ENCODE measurements at places on chromosomes 5 and 9.

- DNase-seq = no peak
Observed at GRCh38 chr5:41772785-41773442, 97.3 kb downstream of the OXCT1 start.

- DNase-seq = no peak
Observed at GRCh38 chr9:109846776-109847175, 66.8 kb downstream of the PALM2AKAP2 start.

DNA sequence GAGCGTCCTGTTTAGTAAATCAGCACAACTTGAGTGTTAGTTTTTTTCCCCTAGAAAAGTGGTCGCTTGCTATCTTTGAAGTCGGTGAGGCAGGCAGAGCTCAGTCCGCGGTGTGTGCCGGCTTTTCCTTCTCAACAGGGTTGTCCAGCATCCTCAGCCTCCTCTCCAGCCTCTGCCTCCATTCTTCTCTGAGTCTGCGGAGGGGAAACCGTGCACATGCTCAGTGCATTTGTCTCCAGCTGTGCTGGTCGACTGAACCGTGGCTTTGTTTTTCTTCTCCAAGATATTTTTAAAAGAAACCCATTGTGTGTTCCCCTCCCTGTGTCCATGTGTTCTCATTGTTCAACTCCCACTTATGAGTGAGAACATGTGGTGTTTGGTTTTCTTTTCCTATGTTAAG, 25.3 kb downstream of the FAM240B start:
- DNase-seq = no peak

GRCh38 chr5:1429496-1429895, 15.7 kb downstream of the SLC6A3 start:
- no peak for DNase-seq

DNA sequence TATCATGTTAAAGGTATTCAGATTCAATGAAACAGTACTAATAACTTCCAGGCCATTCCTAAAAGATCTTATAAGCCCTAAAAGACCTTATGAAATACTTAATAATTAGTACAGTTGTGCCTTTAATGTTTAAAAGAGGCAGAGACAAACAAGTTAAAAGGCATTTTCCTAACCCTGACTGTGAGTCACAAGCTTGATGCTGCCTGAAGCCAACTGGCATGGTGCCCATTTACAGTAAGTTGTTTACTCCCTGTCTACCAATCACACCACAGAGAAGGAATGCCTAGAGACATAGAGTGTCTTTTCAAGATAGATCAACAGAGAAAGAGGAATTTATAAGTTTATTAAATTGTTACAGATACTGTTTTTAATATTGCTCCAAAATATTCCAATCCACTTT, 47.8 kb downstream of the NR3C1 start:
- DNase-seq = peak; percentile 43

GRCh38 chr5:82109013-82109412, 137.2 kb downstream of the ATG10 start:
- no peak for DNase-seq

GRCh38 chr5:56647099-56647850, 168.1 kb upstream of the MAP3K1 start:
- DNase-seq = no peak

DNA sequence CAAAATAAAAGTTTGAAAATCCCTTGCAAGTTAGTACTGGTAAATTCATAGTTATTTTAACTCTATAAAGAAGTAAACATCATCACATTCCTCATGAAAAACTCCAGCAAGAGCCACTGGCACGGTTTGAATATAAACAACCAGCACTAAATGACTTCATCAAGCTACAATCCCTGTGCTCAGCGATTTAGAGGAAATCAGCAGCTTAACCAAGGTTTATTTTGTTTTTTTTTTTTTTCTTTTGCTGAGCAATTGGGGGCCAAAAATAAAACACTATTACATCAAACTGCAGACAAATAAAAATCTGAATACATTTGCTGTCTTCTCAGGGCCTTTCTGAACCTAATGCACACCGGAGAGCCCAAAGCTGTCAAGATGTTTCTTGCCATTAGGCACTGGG, 106.2 kb upstream of the SLC24A2 start:
- DNase-seq = no peak

DNA sequence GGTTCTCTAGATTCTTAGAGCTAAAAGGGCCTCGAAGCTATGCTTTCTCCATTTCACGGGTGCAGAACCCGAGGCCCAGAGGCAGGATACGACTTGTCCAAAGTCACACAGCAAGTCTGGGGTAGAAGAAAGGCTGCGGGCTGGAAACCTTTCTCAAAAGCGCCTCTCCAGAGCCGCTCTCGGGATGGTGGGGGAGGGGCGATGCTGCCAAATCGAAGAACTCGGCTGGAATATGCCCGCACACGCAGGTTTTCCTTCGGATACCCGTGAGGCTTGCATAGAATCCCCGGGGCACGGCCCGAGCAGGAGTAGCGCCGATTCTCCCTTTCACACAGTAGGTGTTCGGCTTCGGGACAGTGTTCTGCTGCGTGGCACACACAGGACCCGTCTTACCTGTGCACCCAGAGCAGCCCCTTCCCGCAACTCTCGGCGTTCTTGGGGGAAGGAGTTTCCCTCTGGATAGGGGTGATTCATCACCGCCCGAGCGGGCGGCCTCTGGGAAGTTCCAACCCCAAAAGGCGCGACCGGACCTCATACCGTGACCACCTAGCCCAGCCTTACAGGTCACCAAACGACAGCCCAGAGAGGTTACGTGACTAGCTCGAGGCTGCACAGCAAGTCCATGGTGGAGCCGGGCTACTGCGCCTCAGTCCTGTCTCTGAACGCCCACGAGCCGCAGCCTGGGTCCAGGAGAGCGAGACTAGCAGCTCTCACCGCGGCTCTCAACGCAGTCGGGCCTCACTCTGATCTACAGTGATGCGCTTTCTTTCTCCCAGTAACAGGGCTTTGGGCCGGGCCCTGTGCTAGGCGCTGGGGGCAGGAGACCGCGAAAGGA, 4.1 kb downstream of the PAX5 start:
- DNase-seq = no peak

DNA sequence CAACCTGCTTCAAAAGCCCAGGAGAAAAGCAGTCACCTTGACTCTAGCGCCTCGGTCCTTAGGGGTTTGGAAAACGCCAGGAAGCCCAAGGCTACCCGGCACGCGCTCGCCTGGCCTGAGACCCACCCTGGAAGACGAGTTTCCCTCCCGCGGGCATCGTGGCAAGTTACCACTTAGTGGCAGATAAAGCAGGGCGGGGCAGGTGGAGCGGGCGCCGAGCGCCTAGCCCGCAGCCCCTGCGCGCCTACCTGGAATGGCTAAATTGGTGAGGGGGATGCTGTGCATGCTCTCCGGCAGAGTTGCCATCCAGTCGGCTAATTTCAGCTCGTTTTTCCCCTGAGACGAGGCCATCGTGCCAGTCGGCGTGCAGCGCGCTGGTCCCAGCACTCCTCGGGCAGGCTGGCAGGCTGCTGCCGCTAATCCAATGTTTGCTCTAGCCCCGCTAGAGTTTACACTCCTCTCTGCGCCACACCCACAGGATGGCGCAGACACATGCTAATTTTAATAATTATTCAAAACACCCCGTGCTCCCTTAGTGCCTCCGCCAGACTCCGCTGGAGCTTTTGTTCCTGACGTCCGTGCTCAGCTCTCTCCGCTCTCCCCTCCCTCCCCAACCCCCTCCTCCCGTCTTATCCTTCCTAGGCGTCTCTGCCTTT, at the start of gene PLCXD3:
PLCXD3 (minus strand) TSS at position 426 of the 656 bp plus-strand sequence; CDS start at position 351, 75 bp downstream.
- DNase-seq = peak; percentile 1

GRCh38 chr5:173625673-173626504, 9.4 kb upstream of the BOD1 start:
- no peak for DNase-seq

DNA sequence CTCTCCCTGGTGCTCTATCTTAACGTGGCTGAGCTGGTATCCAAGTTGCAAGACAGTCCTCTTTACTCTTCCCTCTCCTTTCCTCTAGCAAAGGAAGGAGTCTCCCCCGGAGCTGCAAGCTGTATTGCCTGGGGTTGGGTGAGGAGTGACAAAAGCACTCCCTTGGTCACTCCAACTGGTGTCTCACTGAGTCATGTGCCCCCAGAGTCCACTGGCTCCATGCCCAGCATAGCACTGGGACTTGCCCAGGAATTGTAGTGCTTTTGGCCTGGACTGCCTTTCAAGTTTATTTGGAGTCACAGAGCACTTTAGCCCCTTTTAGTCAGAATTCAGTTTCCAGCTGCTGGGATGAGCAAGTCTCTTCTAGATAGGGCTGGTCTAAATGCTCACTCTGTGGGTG, 82.6 kb upstream of the FST start:
- no peak for DNase-seq

DNA sequence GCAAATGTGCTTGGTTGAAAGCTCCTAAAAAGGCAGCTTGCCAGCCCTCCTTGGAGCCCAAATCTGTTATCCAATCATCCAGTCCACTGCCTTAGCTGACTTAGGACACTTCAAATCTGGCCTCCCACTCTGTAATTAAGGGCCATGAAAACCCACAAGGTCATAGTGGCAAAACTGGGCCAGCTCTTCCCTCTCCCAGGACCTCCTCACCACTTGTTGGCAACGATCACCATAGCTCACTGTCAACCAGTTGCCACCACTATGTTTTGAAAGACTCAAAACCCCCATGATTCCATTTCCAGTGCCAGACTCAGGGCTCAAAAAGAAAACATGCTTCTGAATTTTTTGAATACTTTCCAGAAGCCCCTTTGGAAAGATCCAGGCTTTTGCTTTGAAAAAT, 107.5 kb downstream of the NREP start:
- DNase-seq = no peak

- DNase-seq = peak; percentile 77
Observed at GRCh38 chr9:133509179-133510083, 15.3 kb downstream of the MYMK start.

- DNase-seq = no peak
Observed at GRCh38 chr5:131242728-131243255, 21.1 kb upstream of the CDC42SE2 start.

DNA sequence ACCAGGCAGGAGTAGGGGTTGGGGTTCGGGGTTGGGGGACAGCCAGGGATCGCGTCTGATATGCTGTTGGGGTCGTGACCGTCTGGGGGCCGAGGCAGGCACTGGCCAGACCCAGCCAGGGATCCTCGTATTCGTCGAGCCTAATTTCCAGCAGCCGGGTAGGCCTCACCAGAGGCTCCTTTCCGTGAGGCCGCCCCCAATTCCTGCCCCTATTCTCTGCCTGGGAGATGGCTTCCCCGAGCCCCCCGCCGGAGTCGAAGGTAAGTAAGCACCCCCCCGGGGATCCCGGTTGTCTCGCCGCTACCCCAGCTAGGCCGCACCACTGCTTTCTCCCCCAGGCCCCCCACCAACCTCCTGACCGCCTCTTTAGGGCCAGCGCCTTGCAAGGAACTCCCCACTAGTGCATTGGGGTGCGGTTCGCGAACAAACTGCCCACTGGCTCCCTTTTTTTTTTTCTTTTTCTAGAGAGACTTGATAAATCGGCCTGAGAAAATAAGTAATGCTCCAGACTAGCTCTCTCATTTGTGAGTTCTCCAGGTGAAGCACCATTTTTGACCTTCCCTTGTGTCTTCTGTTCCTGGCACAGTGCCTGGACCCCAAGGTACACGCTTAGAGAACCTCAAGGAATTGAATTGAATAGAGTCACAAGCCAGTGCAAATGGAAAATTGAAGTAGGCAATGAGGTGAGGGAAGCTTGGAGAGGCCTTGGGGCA, 435 bp downstream of the ZNF189 start:
- peak; percentile 16 for DNase-seq

- no peak for DNase-seq
Observed at GRCh38 chr5:151183456-151184245, 26.1 kb upstream of the ANXA6 start.

GRCh38 chr5:147920420-147921030, 14.2 kb upstream of the C5orf46 start:
- no peak for DNase-seq

GRCh38 chr9:114424126-114424525, 36.3 kb upstream of the AKNA start:
- DNase-seq = no peak

DNA sequence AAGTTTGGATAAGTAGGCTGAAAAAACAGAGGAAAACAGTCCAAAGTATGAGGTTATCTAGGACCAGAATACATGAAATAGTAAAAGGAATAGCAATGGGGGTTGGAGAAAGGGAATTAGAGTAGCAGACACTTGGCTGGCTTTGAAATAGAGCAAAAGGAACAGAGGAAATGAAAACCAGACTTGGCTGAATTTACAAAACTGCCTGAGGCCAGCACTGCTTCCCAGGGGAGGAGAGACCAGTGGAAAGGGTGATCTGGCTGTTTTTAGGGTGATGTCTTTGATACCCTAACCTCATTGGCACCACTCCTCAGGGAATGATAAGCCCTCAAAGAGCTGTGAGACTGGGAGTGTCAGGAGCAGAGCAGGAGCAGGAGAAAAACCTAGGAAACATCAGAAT, 413.4 kb upstream of the SLC30A5 start:
- no peak for DNase-seq

- no peak for DNase-seq
Observed at GRCh38 chr5:73728493-73729273, 102.7 kb downstream of the ARHGEF28 start.

DNA sequence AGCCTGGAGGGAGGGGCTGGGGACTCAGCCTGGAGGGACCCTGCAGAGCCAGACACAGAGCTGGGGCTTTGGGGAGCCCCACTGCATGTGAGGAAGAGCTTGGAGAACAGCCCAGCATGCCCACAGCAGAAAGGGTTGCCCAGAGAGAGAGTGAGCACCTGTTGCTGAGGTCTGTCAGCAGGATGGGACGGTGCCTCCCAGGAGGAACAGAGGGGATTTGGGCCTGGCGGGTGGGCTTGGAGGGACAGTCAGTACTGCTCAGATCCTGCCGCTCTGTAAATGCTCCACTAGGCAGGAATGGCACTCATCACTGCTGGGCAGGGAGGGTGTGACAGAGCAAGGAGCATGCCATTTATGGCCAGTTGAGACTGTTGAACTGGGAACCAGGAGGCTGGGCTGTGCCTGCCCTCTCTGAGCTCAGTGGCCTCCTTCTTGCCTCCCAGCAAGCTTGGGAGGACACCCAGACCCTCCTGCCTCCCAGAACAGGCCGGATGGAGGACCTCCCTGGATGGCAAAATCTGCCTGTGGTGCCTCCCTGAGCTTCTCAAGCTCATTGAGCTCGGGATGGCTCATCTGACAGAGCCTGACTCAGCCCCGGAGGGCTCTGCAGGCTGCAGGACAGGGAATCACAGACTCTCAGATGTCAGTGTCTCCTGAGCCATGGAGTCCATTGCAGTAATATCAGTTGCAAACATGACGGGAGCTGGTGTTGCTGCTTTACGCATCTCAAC, 786 bp upstream of the HRCT1 start:
- no peak for DNase-seq

- no peak for DNase-seq
Observed at GRCh38 chr5:172859966-172860365, 25.9 kb downstream of the ERGIC1 start.
